Lower leg skin (tissue), 4 donors: ENCODE measurements at places on chromosomes 1 and 21. TPM values are rescaled to one million over a fixed set of nuclear protein-coding genes. Genes with fewer than 3 reads are reported as not detected.

S100B gene
- total RNA-seq: 5.4 TPM

CFAP141 gene
- not detected for total RNA-seq

TNFSF4 gene
- total RNA-seq: 0.32 TPM

FASLG gene
- total RNA-seq: not detected

FMO5 gene
- total RNA-seq: 19.1 TPM

TMEM234 gene
- total RNA-seq: 2.7 TPM

FMO1 gene
- total RNA-seq: 0.53 TPM

TMCC2 gene
- 4.2 TPM for total RNA-seq

ADCY10 gene
- total RNA-seq: 0.07 TPM

PAQR7 gene
- total RNA-seq: 29.6 TPM

C1orf21 gene
- 79.4 TPM for total RNA-seq

FAM163A gene
- not detected for total RNA-seq

DNA sequence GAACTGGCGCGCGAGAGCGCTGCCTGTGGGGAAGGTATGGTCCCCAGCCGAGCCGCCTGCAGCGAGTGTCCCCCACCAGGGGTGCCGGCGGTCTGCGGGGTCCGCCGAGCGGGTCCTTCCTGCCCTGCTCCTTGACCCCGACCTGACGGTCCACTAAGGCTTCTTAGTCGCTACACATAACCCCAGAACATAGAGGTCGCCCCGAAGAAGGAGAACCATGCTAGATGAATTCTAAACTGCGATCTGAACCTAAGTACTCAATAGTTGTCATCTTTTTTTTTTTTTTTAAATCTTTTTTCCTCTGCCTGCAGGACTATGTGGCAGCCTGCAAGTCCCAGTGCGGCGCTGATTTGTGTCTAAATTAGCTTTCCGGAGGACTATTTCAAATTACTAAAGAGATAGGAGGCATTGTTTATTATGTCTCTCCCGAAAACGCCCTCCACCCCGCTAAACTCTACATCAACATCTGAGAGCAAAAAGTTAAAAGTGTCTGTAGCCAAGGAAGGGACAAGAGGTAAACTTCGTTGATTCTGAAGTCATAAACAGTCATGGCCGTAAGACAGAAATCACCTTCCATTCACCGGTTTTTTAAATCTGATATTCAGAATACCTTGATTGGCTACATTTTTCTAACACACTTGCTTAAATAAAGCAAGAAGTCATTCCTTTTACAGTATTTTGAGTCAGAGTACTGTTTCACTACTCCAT is 476 bp downstream of the AXDND1 start:
- DNase-seq: no peak

- no peak for DNase-seq
Measured at GRCh38 chr1:29304025-29304684, 67.8 kb downstream of the PTPRU start.

DNA sequence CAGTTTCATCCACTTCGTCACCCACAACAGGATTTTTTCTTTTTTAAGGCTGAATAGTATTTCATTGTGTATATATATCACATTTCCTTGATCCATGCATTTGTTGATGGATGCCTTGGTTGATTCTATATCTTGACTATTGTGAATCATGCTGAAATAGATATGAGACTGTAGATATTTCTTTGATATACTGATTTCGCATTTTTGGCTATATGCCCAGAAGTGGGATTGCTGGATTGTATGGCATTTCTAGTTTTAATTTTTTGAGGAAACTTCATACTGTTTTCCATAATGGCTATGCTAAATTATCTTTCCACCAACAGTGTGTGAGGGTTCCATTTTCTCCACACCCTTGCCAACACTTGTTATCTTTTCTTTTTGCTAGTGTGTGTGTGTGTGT is 5.0 kb downstream of the GUCA2B start:
- DNase-seq: no peak

GRCh38 chr1:24236789-24237371 is 49.8 kb upstream of the IFNLR1 start:
- no peak for DNase-seq

DNA sequence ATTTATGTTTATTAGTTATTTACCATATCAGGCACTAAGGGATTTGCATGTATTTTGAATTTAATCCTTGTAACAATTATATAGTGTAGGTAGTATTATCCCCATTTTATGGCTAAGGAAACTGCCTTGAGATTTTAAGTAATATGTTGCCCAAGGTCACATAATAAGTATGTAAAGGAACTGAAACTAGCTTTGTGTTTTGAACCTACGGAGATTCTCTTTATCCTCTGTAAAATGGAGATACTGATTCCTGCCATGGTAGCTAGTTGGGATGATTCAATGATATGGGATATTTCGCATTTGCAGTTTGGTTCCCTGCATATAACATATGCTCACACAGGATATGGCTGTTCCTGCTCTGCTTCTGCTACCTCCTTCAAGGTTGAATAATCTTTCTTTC is 144.3 kb downstream of the ST6GALNAC3 start:
- DNase-seq: no peak

DNA sequence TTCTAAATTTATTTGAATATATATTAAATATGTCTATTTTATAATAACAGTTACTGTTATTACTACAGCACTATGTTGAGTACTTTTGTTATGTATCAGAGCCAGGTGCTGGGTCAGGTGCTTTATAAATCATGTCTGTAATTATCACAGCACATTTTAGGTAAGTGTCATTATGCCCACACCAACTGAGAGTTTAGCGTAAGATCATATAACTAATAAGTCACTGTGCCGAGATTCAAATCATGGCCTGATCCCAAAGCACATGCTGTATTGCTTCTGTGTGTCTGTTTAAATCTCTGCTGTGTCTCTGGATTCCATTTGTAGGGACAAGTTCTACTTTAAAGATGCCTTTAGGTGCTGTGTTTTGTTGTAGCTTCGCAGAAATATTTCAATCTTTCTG is 1.9 kb downstream of the GPSM2 start:
- DNase-seq: no peak

DNA sequence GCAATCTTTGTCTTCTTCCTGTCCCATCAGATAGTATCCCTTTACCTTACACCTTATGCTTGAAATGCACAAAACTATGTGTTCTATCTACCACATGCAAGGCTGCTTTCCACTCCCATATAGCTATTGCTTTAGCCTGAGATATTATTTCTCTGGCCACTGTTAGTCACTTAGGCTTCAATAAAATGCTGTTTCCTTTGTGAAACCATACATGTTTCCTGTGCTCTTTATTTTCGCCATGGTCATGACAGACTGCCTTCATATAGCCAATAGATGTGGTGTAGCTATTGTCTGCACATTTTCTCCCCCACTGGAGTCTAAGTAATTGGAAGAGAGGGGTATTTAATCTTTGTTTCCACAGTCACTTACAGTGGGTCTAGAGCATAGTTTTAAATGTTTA is 108.4 kb downstream of the GREM2 start:
- DNase-seq: no peak

- no peak for DNase-seq
Measured at GRCh38 chr1:168372861-168373371, 92.2 kb downstream of the TBX19 start.

DNA sequence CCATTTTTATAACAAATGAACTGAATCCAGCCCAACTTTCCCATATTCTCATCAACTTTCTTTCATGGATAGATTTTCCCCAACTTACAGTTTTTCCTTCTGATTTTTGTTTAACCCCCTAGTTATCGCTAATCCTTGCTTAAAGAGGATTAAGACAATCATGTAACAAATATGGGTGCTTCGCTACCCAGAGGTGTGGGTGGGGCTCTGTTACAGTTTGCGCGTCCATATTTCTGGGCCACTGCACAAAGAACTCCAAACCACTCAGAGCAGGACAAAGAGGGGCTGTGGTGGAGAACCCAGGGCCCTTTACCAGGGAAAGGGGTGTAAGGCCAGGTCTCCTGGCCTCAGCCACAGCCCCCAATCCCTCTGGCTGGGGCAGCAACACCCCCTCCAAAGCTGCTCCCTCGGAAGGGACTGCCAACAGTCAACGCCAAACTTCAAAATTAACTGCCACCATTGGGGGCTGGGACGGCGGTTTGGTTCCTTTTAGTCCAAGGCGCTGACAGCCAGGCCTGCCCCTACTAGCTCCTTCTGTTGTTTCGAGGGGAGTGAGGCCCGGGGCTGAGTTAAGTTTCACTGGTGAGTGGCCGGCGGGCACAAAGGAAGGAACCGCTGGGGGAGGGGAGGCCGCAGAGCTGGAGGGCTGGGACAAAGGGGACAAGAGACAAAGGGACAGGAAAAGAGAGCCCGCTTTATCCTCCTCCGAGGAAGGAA is 27.9 kb downstream of the SSBP3 start:
- no peak for DNase-seq

DNA sequence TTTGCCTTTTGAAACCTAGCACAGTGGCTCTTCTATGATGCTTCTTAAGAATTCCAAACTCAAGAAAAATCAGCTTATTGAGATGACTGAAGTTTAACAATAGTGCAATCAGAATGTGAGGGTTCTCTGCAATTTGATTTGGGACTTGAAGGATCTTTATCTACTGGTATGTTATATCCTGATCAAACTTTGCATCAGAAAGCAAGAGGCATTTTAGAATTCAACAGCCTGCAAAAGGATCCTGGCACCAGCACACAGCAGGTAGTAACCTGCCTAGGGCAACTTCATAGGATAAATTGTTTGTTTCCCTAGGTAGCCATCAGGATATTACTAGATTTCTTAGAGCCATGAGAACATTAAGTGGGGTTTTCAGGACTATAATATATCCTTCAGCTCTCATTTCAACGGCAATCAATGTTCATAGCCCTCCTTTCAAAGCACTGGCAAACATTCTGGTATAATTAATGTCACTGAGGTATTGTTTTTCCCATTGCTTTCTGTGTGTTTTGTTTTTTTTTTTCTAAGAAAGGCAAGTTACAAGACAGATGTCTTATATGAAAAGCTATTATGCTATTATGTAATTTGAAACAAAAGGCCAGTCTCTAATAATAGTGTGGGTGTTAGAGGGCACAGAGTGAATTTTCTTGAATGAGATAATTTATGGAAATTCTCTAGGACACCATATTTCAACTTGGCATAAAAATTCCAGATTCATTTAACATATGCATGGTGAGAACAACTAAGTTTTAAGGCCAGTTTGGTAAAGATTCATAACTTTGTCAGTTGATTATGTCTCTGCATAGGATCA is 34.5 kb downstream of the NTNG1 start:
- no peak for DNase-seq

GRCh38 chr21:43854773-43855633 is 10.0 kb upstream of the AGPAT3 start:
- no peak for DNase-seq

DNA sequence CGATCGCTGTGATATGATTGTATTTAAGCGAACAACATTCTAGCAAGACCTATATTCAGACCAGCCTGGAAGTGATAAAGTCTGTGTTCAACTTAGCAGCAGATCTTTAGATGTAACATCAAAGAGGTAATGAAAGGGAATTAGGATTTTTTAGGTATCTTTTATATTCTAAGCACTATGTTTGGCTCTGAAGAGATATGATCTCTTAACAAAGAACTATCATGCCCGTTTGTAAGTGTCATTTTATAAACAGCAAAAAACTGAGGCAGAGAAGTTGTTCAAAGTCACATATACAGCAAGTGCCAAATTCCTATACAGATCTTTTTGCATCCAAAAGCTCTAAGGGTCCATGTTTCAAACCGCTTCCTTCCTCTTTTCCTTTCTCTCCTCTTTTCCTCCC is 53.0 kb upstream of the TIAM1 start:
- DNase-seq: no peak

DNA sequence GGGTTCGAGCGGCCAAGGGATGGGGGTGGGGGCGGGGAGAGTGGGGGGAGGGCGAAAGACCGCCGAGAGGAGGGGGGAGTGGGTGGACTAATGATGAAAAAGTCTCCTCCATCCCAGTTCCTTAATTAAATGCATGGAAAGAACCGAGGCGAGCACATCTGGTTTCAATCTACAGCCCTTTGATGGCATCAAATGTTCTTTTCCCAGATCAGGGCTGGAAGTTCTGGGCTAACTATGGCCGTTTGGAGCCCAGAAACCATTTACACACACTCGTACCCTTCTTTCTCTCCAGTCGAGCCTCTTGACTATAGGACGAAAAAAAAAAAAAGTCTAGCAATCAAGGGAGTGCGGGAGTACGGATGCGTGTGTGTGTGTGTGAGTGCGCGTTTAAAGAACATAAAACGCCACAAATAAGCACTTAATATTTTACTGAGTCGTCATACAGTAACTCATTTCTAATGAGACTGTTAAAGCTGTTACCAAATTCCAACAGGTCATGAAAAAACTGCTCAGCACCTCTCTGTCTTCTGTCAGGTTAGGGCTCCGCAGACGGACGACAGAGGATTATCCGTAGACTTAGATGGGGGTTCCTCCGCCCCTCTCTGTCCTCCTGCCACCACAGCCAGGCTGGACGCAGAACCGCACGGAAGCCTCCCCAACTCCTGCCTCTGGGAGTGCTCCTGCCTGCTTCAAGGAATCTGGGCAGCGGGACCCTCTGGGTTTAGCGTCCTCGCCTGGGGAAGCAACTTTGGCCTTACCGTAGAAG is 2.1 kb upstream of the PRRX1 start:
- DNase-seq: no peak

DNA sequence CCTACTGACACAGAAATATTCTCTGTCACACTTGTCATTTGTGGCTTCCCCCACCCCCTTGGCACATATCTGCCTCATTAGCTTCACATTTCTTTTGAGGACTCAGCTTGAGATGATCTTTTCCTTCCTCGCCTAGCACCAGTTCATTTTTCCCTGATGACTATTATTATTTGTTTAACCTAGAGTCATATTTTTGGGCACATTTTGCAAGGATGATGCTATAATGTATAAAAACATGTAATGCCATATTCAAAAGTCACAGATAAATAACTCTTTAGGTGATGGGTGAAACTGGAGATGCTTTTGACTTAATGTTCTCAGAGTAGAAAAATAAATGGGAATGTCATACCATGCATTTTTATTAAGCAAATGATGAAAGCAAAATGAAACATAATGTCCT is 202.7 kb downstream of the BACH1 start:
- DNase-seq: no peak

- no peak for DNase-seq
Measured at GRCh38 chr1:84247425-84248220, 53.9 kb upstream of the SAMD13 start.

GRCh38 chr1:197911111-197911856 is 5.9 kb upstream of the LHX9 start:
- DNase-seq: no peak

GRCh38 chr1:26785611-26786436 is 1.9 kb upstream of the PIGV start:
- DNase-seq: peak; percentile 40

GRCh38 chr1:168235937-168236336 is 10.1 kb downstream of the SFT2D2 start:
- DNase-seq: no peak
